LNCaP clone FGC (cell line): ENCODE measurements at places on chromosomes 2 and 18.

- no peak for DNase-seq
These were observed 19.6 kb upstream of the KIF3C start for GRCh38 chr2:26001743-26002351.

DNA sequence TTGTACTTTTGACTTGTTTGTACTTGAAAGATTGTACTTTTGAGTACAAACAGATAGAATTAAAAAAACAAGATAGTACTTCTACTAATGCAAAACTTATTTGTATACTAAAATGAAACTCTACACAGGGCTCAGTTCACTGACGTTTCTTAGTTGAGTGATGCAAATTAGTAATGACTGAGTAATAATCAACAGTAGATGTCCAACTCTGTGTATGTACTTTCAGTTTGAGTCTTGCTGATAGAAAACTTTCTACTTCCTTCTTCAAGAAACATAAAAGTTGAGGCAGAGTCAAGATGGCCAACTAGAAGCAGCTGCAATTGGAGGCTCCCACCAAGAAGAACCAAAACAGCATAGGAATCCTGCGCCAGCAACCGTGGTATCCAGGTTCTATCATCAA is 585.0 kb downstream of the NR4A2 start:
- DNase-seq, result no peak

- no peak for DNase-seq
These were observed 252.1 kb upstream of the COPS8 start for GRCh38 chr2:236833501-236834073.

DNA sequence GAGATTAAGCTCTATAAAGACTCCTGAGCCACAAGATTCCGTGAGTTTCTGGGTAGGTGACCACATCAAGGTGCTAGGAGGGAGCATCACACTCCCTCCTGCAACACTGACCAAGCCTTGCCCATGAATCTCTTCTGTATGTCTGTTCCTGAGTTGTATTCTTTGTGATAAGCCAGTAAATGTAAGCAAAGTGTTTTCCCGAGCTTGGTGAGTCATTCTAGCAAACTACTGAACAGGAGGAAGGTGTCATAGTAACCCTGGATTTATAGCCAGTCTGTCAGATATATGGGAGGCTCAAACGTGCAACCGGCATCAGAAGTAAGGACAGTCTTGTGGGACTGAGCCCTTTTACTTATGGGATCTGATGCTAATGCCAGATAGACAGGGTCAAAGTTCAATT is 346.1 kb upstream of the KYNU start:
- DNase-seq, result no peak

DNA sequence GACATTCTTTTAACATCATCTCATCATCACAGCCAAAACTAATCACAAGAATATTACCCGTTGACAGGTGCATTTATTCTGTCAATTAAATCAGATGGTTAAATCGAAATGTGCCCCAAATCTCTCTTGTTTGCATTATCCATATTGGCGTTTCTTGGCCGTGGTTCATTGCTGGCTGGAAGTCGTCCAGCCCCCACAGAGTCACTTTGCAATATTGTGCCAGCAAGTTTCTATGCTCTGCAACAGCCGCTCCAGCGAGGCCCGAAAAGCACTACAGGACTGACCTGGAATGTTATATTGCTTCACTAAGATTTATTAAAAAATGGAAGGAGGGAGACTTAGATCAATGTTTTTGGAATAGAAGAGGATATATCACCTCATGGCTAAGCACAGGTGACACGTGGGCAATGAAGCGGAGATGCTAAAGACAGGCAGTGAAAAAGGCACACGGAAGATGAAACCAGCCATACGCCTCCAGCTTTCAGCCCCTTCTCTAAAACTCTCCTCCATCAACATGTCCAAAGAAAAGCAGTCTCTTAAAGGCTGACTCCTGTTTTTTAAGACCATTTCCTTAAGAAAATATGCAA is 176.8 kb upstream of the VRK2 start:
- DNase-seq, result no peak

GRCh38 chr18:26637983-26638382 is 89.6 kb upstream of the KCTD1 start:
- DNase-seq, result no peak

DNA sequence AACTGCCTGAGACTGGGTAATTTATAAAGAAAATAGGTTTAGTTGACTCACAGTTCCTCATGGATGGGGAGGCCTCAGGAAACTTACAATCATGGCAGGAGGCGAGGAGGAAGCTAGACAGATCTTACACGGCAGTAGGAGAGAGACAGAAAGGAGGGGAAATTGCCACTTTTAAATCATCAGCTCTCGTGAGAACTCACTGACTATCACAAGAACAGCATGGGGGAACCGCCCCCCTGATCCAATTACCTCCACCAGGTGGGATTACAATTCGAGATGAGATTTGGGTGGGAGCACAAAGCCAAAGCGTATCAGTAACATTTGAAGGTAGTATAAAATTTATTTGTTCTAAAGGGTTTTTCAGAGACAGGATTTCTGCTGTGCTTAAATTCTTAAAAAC is 5.4 kb downstream of the GALM start:
- DNase-seq, result no peak

DNA sequence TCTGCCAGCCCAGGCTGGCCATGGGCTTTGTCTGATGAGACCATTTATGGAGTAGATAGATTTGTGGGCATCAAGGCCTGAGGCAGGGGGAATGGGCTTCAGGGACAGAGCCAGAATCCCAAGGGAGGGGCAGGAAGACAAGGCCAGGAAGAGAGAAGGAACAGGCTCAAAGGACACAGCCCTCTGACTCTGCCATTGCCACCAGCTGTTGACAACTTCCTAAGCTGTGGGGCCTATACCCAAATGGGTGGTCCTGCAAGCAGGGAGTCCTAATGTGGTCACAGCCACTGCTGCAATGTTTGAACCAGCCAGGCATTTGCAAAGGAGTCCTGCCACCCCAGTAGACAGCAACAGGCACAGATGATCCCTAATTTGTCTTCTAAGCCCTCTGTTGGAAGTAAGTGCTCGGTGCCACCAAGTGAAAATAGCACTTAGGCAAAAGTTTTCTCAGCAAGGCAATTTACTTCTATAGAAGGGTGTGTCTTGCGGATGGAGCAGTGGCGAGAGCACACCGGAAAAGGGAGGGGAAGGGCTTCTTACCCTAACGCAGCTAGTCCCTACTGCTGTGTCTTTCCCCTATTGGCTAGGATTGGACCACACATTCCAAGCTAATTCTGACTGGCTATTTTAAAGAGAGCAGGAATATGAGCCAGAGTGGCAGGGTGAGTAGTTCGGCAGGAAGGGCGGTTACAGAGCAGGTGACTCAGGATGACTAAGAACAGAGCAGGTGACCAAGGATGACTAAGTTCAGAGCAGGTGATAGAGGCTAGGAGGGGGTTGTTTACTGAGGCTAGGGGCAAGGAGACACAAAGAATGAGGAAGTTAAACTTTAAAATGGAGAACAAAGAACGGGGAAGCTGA is 47.2 kb downstream of the C1QL2 start:
- no peak for DNase-seq

DNA sequence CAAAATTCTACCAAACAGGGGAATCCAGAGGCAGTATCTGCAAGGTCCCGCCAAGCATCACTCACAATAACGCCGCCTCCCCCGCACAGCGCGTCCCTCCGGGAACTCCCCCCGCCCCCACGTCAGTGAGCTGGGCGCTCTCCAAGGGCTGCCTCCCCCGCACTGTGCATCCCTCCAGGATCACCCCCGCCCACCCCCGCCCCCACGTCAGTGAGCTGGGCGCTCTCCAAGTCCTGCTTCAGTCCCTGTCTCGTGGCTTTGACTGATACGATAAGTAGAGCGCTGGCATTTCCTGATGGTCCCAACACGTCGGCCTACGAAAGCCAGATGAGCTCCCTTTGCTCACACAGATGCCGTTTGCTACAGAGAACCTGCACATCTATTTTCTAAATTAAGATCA is 130.7 kb upstream of the TPO start:
- DNase-seq, result no peak

GRCh38 chr18:62493033-62493862 is 29.6 kb upstream of the ZCCHC2 start:
- DNase-seq, result no peak

DNA sequence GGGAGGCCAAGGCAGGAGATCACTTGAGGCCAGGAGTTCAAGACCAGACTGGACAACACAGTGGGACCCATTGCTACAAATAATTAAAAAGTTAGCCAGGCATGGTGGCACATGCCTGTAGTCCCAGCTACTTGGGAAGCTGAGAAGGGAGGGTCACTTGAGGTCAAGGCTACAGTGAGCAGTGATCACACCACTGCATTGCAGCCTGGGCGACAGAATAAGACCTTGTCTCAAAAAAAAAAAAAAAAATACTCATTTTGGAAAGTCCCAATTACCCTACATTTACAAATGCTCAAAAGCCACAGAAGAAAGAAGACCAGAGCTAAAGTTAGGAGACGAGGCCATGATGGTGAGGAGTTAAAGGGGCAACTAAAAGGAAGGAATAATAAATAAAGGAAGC is 61.9 kb downstream of the COLEC12 start:
- no peak for DNase-seq

DNA sequence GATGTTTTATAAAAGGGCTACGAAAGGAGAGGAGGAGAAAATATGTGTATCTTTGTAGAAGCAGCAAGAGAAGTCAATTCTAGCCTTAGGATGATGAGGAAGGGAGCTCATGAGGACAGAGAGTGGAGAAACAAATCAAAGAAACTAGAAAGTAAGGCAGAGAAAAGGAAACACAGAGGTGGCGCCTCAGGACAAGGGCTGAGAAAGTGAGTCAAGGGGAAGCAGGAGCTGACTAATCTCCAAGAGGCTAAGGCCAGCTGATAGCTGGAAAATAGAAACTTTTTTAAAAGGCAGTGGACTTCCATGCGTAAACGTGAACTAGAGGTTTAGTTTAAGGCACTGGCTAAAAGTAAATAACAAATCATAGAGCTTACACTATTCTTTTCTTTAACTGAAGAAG is 173.3 kb downstream of the ANKRD44 start:
- DNase-seq, result no peak

- no peak for DNase-seq
These were observed 633 bp upstream of the RNF152 start for GRCh38 chr18:61893309-61893970.

DNA sequence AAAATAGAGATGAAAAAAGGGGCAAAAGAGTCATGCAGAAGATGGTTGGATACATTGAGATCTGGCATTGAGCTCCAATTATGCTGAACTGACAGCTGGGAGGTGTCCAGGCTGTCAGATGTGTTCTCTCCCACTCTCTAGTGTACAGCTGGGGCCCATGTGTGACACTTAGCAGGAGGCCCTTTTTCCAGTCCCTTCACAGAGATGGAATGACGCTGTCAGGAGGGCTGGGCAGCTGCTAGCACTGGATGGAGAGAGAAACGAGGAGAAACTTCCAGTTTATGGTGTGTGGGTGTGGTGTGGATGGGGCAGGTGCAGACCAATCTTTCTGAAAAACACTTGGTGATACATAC is 437.7 kb upstream of the HS6ST1 start:
- DNase-seq, result no peak

GRCh38 chr2:109438773-109439389 is 174.9 kb downstream of the SEPTIN10 start:
- no peak for DNase-seq

- DNase-seq, result peak; percentile 69
These were observed 17.3 kb downstream of the MRPL30 start for GRCh38 chr2:99198103-99198841.

- no peak for DNase-seq
These were observed 62.1 kb downstream of the TNFRSF11A start for GRCh38 chr18:62387257-62387656.

DNA sequence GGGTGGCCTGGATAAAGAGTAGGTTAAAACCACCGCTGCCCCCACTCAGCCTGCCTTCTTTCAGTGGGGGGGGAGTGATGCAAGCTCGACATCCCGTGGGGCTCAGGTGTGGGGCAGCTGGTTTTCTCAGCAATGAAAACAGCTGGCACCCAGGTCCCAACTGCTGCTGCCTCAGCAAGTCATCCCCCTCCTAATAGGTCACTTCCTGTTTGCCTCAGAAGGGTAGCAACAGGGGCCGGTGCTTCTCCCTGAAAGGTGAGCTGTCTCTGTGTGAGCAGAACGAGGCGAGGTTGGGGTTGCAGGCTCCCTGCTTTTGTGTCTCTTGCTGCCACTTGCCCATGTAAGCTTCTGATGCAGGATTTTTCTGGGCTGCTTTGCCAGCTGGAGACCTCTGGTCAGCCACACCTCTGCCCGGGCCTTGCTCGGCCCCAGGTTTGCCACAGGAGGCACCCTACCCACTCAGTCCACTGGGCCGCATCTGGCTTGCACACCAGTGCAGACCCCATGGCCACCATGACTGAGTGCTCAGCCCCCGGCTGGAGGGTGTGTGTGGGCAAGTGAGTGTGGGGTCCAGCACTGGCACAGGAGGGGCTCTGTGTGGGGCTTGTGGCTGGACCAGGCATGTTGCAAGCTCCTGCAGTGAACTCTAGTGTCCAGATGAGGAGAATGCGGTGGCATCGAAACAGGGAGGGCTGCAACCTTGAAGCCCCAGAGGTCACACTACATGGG is 11.5 kb upstream of the ASB1 start:
- DNase-seq, result no peak

DNA sequence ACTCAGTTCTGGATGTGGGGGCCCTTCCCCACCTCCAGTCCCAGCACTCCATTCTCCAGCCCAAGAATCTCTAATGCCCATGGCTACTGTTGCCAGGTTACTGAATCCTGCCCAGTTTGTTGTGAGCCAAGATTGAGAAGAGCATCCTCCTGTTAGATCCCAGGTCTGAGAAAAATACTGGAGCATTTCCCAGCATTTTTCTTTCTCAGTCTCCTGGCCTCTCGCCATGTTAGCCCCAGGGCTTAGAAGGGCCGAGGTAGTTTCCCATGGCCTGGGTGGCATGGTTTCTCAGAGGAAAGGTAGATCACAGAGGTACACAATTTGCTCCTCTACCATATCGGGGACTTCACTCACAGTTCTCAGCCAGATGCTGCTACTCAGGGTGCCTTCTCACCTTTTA is 135.7 kb downstream of the OTX1 start:
- no peak for DNase-seq

GRCh38 chr2:2933426-2933825 is 444.2 kb downstream of the EIPR1 start:
- no peak for DNase-seq

GRCh38 chr2:41663056-41663455 is 384.8 kb upstream of the PKDCC start:
- no peak for DNase-seq

- DNase-seq, result no peak
These were observed 14.1 kb downstream of the DTYMK start for GRCh38 chr2:241672243-241673188.

- DNase-seq, result no peak
These were observed 18.3 kb downstream of the NHEJ1 start for GRCh38 chr2:219142329-219142728.
